ENCODE measurements at places on chromosomes 2 and 18. TPM values are rescaled to one million over a fixed set of nuclear protein-coding genes. Genes with fewer than 3 reads are reported as not detected.

DNA sequence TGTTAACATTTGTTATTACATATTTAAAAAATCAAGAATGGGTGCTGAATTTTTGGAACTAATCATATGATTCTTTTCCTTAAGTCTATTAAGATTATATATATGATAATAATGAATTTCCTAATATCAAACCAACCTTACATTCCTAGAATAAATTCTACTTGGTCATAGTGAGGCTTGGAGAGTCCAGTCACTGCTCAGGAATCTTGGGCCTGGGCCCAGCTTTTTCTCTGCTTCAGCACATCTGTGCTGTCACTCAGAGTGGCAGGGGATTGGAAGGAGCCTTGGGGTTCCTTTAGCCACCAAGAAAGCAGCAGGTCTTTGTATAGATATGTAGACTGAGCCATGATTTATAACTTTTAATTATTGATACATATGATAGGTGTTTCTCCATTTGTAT lies 19.9 kb upstream of the ZAP70 start:
- H3K27ac ChIP-seq = no peak overlapping the region
- no peaks in the 10 kb centered on the region for H3K27me3 ChIP-seq
- peaks cover 25% of the 10 kb centered on the region for H3K4me1 ChIP-seq
- no peak overlapping the region for H3K4me3 ChIP-seq

DNA sequence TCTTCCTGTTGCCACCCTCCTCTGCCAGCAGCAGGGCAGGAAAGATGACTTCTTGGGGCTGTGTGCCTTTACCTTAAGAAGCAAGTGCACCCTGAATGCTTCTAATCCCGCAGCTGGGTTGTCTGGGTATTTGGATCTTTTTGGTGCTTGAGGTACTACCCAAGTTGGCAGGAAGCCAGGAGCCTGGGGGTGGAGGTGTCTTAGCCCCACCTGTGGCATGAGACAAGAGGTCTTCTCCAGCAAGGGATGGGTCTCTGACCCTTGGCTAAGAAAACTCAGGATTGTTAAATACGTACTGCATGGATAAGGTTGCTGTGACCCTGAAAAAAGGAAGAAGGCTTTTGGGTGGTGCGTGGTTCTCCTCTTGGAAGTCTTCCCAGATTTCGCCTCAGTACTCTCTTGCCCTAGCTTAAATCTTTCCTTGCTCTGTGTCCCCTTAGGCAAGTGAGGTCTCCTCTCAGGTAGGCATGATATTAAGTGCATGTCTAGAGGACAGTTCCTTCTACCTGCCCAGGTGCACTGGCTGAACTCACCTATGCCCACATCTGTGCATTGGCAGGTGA lies 4.3 kb downstream of the HPCAL1 start:
- H3K36me3 ChIP-seq = 0 out of 2 replicates have a peak, but pooled peaks cover 14% of the 10 kb centered on the region
- no peaks in the 10 kb centered on the region for H3K27me3 ChIP-seq
- no peak overlapping the region for H3K4me3 ChIP-seq
- peaks cover 33% of the 10 kb centered on the region for H3K4me1 ChIP-seq
- no peak overlapping the region for H3K27ac ChIP-seq

DNA sequence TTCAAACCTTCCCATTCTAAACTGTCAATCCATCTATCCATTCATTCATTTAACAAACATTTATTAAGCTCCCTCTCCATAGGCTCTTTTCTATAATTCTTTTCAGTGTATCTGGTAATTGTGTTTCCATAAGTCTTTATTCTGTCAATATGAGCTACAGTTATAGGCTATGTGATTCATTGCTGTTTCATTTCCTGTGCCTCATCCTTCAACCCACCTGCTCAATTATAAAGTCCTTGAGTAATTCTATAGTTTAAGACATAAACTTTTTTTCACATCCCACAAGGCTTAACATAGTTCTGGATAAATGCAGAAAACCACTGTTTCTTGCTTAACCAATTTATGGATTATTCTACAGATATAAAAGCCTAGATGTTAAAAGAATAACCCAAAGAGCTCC lies 84.2 kb upstream of the PIK3C3 start:
- peaks cover 34% of the 10 kb centered on the region for H3K4me1 ChIP-seq
- no peak overlapping the region for H3K27ac ChIP-seq
- peak; percentile 44 for DNase-seq
- H3K4me3 ChIP-seq = no peak overlapping the region
- no peaks in the 10 kb centered on the region for H3K27me3 ChIP-seq
- H3K36me3 ChIP-seq = no peaks in the 10 kb centered on the region

VIL1 gene
- total RNA-seq = not detected

- DNase-seq = no peak
- no peaks in the 10 kb centered on the region for H3K27me3 ChIP-seq
- H3K4me1 ChIP-seq = peaks cover 16% of the 10 kb centered on the region
- H3K27ac ChIP-seq = no peak overlapping the region
Observed at GRCh38 chr2:102544182-102544581, 71.2 kb downstream of the SLC9A4 start.

GRCh38 chr2:26784570-26785234 lies 1.2 kb upstream of the CENPA start:
- peak; percentile 71 for DNase-seq
- H3K4me3 ChIP-seq = peak overlapping the region; percentile 53
- peaks cover 7% of the 10 kb centered on the region for H3K36me3 ChIP-seq
- H3K4me1 ChIP-seq = peaks cover 25% of the 10 kb centered on the region
- no peaks in the 10 kb centered on the region for H3K27me3 ChIP-seq

DNA sequence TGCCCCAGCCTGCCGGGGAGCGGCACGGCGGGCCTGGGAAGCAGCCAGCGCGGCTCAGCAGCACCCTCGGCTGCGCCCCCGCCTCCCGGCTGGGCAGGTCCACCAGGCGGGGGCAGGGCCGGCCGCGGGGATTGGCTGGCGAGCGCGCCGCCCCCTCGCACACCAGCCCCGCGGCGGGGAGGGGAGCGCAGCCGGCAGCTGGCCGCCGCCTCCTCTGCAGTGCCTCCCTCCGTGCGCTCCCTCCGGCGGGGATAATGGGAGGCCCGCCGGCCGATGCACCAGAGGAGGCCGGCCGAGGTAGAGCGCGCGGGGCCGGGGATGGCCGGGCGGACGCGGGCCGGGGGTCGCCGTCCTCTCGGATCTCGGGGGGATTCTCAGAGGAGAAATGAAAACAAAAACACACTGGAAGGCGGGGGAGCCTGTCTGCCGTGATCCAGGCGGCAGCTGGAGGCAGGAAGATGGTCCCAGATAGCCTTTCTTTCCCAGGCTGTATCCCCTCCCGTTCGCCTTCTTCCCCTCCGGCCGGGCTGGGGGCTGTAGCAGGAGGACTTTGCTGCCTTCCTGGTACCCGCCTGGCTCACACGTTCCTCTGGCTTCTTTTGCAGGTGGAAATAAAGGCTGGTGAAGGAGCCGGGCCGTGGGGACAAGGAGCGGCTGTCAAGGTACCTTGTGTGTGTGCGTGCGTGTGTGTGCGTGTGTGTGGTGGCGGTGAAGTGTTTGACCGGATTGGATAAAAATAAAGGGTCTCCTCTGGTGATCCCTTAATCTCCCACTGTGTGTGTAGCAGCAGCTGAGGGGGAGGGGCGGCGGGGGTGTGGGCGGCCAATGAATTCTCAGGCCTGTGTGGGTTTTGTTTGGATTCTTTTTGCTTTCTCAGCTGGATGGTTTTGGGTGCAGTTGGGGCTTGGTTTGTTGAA lies 18.1 kb downstream of the TET3 start:
- DNase-seq = no peak
- H3K4me1 ChIP-seq = peaks cover 13% of the 10 kb centered on the region
- H3K27ac ChIP-seq = no peak overlapping the region
- H3K36me3 ChIP-seq = no peaks in the 10 kb centered on the region
- no peaks in the 10 kb centered on the region for H3K27me3 ChIP-seq

HOXD13 gene
- total RNA-seq = not detected

- H3K27ac ChIP-seq = no peak overlapping the region
- DNase-seq = no peak
- no peaks in the 10 kb centered on the region for H3K36me3 ChIP-seq
- H3K4me1 ChIP-seq = no peaks in the 10 kb centered on the region
Observed at GRCh38 chr2:45732436-45732835, 81.0 kb downstream of the PRKCE start.

DNA sequence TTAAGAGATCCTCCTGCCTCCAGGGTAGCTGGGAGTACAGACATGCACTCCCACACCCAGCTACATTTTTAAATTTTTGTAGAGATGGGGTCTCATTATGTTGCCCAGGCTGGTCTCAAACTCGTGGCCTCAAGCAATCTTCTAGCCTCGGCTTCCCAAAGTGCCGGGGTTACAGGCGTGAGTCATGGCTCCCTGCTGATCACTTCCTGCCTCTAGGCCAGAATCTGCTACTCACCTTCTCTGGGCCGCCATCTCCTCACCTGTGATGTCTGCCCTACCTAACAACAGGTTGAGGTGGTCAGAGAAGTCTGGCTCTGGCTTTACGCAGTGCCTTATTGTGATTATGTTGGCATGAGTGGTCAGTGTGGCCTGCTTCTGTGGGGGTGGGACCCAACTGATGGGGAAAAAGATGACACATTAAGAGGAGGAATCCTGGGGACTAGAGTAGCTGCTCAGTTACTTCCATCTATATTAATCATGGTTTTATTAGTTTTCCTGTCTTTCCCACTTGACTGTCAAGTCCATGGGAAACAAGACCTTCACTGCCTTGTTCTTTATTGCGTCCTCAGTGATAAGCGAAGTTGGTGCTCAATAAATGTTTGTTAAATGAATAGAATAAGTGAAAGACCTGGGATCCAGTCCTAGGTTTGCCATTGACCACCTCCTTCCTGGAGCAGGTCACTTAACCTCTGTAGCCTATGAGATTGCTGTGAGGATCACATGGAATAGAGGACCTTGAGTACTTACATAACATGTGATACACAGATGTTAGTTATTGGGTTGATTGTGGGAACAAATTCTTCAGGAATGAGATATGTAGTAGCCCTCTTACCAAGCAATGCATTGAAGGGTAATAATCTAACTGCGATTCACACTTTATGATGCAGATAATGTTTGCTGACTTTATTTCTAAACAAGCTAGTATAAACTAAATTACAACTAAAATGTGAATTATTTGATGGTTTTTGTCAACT lies 15.7 kb downstream of the KCTD1 start:
- no peaks in the 10 kb centered on the region for H3K36me3 ChIP-seq
- H3K4me3 ChIP-seq = no peak overlapping the region
- no peak for DNase-seq
- H3K4me1 ChIP-seq = peaks cover 4% of the 10 kb centered on the region
- H3K27ac ChIP-seq = no peak overlapping the region

GRCh38 chr18:2997429-2997828 lies 15.5 kb downstream of the LPIN2 start:
- no peak for DNase-seq
- H3K27ac ChIP-seq = no peak overlapping the region
- 0 out of 2 replicates have a peak, but pooled peaks cover 5% of the 10 kb centered on the region for H3K36me3 ChIP-seq
- H3K4me3 ChIP-seq = no peak overlapping the region

DYSF gene
- 10.6 TPM for total RNA-seq

DNA sequence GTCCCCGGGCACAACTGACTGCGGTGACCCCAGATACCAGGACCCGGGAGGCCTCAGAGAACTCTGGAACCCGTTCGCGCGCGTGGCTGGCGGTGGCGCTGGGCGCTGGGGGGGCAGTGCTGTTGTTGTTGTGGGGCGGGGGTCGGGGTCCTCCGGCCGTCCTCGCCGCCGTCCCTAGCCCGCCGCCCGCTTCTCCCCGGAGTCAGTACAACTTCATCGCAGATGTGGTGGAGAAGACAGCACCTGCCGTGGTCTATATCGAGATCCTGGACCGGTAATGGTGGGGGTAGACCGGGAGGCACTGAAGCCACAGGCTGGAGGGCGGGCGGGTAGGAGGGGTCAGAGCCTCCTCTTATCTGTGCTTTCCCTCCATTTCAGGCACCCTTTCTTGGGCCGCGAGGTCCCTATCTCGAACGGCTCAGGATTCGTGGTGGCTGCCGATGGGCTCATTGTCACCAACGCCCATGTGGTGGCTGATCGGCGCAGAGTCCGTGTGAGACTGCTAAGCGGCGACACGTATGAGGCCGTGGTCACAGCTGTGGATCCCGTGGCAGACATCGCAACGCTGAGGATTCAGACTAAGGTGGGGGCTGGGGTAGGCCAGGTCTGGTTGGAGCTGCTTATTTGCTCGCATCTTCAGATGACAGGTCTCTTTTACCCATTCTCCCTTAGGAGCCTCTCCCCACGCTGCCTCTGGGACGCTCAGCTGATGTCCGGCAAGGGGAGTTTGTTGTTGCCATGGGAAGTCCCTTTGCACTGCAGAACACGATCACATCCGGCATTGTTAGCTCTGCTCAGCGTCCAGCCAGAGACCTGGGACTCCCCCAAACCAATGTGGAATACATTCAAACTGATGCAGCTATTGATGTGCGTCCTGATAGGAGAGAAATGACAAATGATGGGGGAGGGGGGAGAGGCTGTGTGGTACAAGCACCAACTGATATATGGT lies 780 bp downstream of the HTRA2 start:
- DNase-seq = no peak
- H3K36me3 ChIP-seq = peaks cover 18% of the 10 kb centered on the region
- H3K4me1 ChIP-seq = peaks cover 18% of the 10 kb centered on the region
- peak overlapping the region; percentile 93 for H3K4me3 ChIP-seq
- no peaks in the 10 kb centered on the region for H3K27me3 ChIP-seq

DNA sequence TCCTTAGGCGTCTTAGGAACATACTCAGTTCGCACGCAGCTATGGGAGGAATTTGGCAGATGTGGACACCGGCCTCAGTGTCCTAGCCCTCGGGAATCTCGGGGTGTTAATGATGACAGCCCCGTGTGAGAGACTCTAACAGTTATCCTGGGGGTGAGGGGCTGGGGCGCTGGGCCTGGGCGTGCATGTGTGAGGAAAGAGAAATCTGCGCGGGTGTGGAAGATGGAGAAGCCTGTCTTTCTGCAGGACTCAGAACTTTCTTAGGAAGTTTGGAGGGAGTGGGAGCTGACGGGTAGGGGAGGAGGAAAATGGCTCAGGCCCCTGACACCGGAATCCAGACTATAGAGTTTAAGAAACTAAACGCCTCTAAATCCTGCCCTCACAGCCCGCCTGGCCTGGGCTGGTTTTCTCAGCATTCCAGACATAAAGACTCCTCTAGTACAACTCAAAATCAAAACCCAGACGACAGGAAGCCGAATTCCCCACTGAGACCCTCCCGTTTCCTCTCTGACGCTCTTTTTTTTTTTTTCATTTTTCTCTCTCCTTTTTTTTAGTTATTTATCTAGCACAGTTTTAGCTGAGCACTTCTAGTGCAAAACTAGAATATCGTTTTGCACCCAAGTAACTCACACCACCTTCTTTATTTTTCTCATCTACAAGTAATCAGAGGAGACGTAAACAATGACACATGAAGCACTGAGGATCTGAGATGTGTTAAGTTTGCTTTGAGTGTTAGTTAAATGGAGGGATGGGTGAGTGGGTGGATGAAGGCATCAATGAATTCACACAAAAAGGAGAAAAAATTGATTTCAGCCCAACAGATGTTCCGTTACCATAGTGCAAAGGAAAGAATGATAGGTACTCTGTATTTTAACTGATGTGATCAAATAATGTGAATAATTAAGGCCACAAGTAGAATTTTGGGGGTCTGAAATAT lies 1.2 kb upstream of the HAAO start:
- no peaks in the 10 kb centered on the region for H3K27me3 ChIP-seq
- no peak overlapping the region for H3K4me3 ChIP-seq
- H3K27ac ChIP-seq = no peak overlapping the region
- no peak for DNase-seq
- H3K4me1 ChIP-seq = no peaks in the 10 kb centered on the region

Data from PC-9 (cell line).